ENCODE measurements at places on chromosomes 4 and X.

DNA sequence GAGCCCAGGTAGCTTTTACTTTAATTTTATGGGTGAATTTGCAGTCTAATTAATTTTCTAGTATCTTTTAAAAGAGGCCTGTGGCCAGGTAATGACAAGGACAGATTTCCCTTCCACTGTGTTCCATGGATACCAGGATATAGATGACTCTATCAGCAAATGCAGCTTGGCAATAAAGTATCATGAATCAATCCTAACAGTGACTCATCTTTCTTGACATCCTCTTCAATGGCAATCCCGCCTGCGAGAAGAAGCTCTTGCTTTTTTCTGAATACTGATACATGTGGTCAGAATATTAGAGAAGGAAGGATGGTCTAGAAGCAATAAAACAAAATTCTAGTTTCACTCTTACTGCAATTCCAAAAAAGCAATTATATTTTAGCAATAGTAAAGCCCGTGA lies 267.8 kb downstream of the DTHD1 start:
- DNase-seq, result no peak

- DNase-seq, result no peak
Observed at GRCh38 chrX:51608766-51609165, 9.9 kb downstream of the CENPVL3 start.

- DNase-seq, result no peak
Observed at GRCh38 chr4:8722556-8722955, 130.0 kb downstream of the CPZ start.

GRCh38 chr4:19117022-19117421 lies 1095.5 kb upstream of the LCORL start:
- DNase-seq, result no peak

DNA sequence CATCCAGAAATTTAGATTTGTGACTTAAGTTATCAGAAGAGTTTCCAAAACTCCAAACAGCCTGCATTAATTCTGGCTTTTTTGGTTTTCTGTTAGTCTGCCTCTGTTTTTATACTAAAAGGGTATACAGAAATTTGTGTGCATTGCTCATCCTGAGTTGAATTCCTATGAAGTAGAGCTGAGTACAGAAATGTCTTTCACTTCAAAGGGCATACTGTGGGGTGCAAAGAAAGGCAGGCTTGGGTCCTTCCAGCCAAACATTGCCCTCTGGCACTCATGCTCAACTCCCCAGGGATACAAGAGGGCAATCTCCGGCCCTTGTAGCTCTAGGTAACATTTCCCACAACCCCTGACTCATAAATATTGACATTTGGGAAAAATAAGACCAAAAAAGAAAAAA lies 27.6 kb upstream of the TMEM184C start:
- DNase-seq, result no peak

- no peak for DNase-seq
Observed at GRCh38 chr4:102715057-102715456, 45.7 kb downstream of the MANBA start.

DNA sequence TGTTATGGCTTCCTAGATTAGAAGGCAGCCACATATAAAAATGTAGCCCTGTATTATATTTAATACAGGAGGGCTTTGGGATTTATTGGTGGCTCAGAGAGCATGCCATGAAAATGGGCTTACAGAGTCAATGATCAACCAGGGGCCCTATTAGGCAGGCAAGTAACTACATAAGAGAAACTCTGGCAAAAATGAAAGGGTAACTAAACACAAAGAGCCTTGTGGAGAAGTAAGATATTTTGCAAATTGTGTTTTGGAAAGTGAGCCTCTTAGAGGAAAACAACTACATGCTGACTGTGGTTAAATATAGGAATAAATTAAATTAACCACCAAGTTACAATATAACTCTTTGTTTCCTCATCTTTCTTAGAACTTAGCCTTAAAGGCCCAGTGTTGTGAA lies 5.5 kb downstream of the SAT1 start:
- DNase-seq, result no peak

DNA sequence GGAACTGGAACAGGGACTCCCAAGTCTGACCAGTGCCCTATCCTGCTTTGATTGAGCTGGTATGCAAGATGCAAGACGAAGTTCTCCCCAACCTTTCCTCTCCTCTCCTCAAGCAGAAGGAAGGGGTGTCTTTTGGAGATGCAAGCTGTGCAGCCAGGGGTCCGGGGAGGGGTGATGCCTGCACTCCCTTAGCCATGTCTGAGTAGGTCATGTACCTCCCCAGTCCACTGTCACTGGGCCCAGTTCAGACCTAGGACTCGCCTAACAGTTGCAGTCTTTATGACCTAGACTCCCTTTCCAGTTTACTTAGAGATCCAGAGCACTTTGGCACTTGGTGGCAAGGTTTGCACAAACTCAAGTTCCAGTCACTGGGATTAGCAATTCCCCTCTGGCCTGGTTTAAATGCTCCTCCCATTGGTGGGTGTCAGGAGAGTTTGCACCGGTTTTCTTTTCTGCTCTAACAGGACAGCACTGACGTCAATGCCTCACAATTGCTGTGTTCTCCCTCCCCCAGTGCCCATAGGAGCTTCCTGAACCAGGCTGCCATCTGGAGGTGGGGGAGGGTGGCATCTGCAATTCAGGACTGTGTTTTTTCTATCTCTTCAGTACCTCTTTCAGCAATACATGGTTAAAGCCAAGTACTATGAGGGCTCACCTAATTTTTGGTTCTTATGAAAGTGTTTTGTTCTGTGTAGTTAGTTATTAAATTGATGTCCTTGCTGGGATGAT lies 782.2 kb downstream of the ARAP2 start:
- DNase-seq, result no peak

- DNase-seq, result no peak
Observed at GRCh38 chr4:166422475-166422874, 549.4 kb downstream of the TLL1 start.

- DNase-seq, result no peak
Observed at GRCh38 chrX:13215729-13216128, 104.1 kb downstream of the ATXN3L start.

DNA sequence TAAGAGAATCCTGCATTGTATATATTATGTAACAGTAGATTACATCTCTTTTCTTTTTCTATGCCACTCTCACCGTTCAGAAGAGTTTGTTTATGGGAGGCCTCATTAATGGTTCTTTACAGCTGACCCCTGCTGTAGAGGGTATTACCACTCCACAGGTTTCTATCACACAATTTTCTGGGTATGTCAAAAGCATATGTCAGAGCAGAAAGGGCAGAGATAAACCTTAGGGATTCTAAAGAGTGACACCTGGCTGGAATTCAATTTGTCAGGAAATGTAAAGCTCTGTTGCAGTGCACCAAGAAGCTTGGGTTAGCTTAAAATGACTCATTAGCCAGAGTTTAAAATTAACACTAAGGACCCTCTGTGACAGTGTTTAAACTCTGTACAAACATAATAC lies 658.7 kb downstream of the PCDH18 start:
- no peak for DNase-seq

- DNase-seq, result no peak
Observed at GRCh38 chrX:118212817-118213183, 96.2 kb upstream of the KLHL13 start.

GRCh38 chr4:118743867-118744266 lies 58.7 kb downstream of the METTL14 start:
- no peak for DNase-seq
